ENCODE measurements at places on chromosomes 3 and 15. TPM values are rescaled to one million over a fixed set of nuclear protein-coding genes. Genes with fewer than 3 reads are reported as not detected.

GRCh38 chr3:17213102-17213501 is 328.3 kb downstream of the PLCL2 start:
- H3K4me3 ChIP-seq = no peak overlapping the region
- H3K27ac ChIP-seq = no peak overlapping the region
- DNase-seq = no peak
- no peaks in the 10 kb centered on the region for H3K27me3 ChIP-seq
- H3K4me1 ChIP-seq = no peaks in the 10 kb centered on the region

GRCh38 chr15:71945012-71945411 is 134.7 kb downstream of the NR2E3 start:
- H3K27ac ChIP-seq = no peak overlapping the region
- H3K4me1 ChIP-seq = no peaks in the 10 kb centered on the region
- H3K36me3 ChIP-seq = no peaks in the 10 kb centered on the region
- no peak for DNase-seq
- H3K27me3 ChIP-seq = no peaks in the 10 kb centered on the region

DNA sequence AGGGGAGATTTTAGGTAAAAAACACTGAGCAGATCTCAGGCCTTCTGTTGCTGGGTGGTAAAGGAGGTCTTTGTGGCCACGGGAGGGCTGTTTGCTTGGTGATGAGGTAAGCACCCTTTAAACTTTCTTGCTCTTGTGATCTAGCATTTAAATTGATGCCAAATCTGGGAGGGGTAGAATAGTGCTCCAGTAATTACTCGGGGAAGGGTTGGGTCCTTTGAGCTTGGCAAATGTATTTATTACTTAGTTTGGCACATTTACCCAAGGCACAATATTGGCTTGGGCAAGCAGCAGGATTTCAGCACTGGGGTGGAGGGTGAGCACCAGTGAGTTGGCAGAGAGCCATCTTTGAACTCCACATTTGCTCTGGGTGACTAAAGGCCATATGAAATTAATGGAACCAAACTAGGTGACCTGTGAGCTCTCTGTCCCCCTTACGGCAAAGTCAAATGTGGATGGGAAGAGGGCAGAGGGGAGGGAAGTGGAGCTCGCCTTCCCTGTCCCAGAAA is 185.9 kb upstream of the ONECUT1 start:
- no peaks in the 10 kb centered on the region for H3K36me3 ChIP-seq
- no peaks in the 10 kb centered on the region for H3K27me3 ChIP-seq
- no peak for DNase-seq
- H3K27ac ChIP-seq = no peak overlapping the region

Gene NT5DC2
- total RNA-seq = 5.1 TPM

Gene PRR20G
- not detected for total RNA-seq

Gene FAM81A
- 0.53 TPM for total RNA-seq

- no peak for DNase-seq
- H3K4me1 ChIP-seq = peaks cover 11% of the 10 kb centered on the region
- no peak overlapping the region for H3K27ac ChIP-seq
- peak overlapping the region; percentile 64 for H3K4me3 ChIP-seq
These were observed 785 bp upstream of the MYRIP start for GRCh38 chr3:39808467-39809180.

DNA sequence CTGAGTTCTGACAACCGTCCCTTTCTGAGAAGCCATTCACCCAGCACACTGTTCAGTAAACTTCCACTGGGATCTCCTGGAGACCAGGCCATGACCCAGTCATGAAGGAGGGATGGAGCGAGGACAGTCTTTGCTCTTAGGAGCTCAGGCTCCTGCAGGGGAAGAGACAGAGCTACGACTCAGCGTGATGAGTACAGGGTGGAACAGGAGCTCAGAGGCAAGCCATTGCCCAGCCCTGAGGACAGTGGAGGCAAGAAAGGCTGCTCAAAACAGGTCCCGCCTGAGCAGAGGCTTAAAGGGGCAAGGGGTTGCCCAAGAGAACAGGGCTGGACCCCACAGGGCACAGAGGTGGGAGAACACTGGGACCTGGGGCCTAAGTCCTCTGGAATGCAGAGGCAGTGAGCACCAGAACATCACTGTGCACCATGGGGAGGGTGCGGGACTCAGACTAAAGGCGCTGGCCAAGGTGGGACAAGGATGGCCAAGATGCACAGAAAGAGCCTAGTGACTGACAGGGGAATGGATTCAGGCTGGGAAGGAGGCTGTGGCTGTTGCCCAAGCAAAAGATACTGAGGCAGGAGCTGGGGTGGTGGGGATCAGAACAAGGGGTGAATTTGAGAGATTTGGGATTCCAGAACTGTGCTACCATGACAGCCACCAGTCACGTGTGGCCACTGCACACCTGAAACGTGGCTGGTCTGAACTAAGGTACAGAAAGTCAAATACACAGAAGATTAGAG is 25.8 kb downstream of the TMEM43 start:
- peaks cover 10% of the 10 kb centered on the region for H3K4me1 ChIP-seq
- no peak overlapping the region for H3K27ac ChIP-seq
- peaks cover 84% of the 10 kb centered on the region for H3K36me3 ChIP-seq

Gene DPH6
- total RNA-seq = 41.3 TPM

DNA sequence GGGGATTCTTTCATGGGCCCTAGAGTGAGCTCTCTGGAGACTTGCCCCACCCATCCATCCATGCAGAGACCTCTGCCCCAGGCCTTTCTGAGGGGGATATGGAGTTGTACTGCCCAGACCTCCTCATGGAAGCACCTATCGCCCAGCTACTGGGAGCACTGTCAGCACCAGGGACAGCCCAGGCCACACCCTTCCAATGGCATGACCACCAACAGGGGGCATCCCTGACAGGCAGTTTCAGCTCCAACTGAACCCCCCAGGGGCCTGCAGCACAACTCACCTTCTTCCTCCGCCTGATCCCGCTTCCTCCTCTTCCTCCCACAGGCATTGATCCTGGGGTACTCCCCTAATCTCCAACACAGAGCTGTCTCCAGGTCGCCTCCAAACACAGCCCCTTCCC is 21.8 kb downstream of the MRPS11 start:
- H3K36me3 ChIP-seq = no peaks in the 10 kb centered on the region
- no peak overlapping the region for H3K4me3 ChIP-seq
- H3K27me3 ChIP-seq = no peaks in the 10 kb centered on the region
- no peaks in the 10 kb centered on the region for H3K4me1 ChIP-seq
- H3K27ac ChIP-seq = no peak overlapping the region

Gene TTC21A
- 9.2 TPM for total RNA-seq

DNA sequence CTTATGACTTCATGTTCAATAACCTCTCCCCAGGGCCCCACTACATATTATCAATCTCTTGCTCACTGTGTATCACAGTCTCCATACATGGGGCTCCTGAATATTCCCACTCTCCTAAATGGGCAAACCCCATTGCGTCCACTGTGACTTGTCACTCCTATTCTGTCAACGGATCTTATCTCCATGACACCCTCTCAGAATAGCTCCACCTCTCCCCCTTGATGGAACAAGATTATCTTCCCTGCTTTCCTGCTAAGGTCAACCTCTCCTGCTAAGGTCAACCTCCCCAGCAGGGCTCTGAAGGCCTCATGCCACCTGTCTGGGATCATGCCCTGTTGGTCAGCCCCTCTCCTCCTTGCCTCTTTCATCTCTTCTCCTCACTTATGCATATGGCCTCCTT is 1.8 kb downstream of the CLDN18 start:
- H3K4me1 ChIP-seq = no peaks in the 10 kb centered on the region
- no peak overlapping the region for H3K27ac ChIP-seq
- no peaks in the 10 kb centered on the region for H3K27me3 ChIP-seq
- no peak for DNase-seq
- no peaks in the 10 kb centered on the region for H3K36me3 ChIP-seq

Gene DPPA2
- total RNA-seq = not detected
